ENCODE measurements at places on chromosomes 3 and 15.
A peak's percentile ranks its signal among the peaks of the same experiment; 100 is the strongest.

DNA sequence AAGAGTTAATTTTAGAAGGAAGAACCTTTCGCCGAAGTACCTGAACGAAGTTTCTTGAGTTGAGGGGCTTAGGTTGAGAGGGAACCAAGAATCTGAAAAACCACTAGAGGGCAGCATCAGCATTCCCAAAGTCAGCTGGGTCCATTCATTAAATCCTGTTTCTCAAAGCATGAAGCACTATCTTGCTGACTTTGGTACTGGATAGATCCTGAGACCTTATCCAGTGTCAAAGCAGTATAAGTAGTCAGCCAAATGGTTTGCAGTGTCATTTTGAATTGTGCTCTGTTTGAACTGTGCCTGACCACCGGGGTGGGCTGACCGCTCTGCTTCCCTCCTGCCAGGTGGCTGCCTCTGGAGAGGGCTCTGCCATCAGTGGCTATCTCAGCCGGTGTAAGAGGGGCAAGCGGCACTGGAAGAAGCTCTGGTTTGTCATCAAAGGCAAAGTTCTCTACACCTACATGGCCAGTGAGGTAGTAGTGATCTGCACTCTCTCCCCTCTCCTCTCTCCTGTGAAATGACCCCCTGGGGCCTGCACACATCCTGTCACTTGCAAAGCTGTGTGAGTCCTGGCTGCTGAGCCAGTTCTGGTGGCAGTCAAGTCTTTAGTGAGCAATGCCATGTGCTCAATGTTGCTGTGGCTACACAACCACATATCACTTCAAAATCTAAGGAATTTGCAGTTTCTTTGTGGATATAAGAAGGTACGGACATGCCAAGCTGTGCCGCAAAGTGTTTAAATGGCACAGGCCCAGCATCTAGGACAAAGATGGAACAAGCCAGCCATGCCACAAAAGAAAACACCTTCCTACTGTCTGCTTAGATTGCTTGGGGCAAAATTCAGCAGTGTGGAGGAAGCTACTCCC, 21.4 kb upstream of the NR2C2 start:
- DNase-seq = peak; percentile 75

DNA sequence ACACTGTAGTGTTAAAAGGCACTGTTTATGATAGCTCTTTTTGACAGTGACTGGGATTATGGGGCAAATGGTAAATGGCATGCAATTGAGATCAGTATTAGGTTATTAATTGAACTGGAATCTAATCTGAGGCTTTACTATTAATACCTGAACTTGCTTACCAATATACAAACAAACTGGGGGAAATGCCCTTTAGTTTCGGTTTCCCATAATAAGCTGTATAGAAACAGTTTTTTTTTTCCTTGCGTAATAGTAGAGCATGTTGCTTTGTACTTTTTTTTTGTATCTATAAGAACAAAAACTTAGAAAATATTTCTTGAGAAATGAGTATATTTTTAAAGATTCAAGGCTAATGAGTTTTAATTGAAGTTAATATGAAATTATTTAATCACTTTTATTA, 95.0 kb downstream of the FNDC3B start:
- no peak for DNase-seq

GRCh38 chr15:39539466-39539865, 41.4 kb upstream of the THBS1 start:
- DNase-seq = no peak

DNA sequence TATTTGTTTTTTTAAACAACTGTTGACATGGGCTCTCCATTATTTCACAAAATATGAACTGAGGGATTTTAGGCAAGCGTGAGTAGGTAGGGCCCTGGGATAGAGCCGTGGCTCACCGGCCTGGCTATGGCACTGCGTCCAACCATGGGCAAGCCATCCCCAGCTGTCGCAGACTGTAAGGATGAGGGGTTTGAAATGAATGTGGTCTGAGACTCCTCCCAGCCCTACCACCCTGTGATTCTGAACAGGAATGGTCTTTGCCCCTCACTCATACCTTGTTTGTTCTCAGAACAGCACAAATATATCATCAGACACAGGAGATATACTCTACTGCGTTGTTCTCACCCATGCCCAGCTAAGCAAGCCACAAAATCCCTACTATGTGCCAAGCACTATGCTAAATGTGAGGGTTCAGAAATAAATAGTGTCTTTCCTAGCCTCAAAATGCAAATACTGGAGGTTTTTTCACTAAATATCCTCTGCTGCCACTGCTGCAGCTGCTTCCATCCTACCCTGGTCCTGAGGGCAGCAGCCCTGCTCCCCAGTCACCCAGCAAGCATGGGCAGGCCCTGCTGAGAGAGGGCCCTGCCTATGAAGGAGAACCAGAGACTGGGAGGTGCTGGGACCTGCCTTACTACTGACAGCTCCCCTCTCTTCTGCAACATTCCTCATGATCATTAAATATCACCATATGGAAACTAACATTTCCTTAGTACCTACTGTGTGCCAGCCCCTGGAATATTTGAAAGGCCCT, 102.8 kb downstream of the XXYLT1 start:
- DNase-seq = no peak

DNA sequence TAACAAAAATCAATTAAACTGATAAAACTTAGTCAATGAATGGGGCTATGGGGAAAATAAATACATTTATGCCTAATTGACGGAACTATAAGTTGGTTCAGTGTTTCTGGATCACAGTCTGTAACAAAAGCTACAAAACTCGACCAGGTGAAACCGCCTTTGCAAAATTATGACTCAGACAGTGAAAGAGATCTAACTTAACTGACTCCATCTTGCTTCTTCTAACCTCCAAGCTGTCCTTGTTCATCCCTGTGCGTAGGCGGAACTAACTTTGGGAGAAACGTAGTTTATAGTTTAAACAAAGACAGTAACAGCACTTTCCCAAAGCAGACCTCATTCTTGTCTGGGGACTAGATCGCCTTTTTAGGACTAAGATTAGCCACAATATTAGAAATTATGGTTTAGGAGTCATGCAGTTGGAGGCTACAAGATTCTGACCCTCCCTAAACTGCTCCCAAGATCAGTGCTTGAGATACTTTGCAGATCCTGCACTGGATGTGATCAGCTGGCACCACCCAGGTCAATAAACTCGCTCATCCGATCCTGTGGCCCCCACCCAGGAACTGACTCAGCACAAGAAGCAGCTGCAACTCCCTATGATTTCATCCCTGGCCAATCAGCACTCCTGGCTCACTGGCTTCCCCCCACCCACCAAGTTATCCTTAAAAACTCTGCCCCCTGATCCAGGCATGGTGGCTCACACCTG, 7.2 kb upstream of the MFGE8 start:
- DNase-seq = peak; percentile 57

Measured in activated CD4-positive, alpha-beta T cell treated with anti-CD3 and anti-CD28 coated beads, Interleukin-2, amount 10 ng/mL, durations not matched to agents 24 days and 14 days (primary cell).